ENCODE measurements at places on chromosomes 7 and 10.
A peak's percentile ranks its signal among the peaks of the same experiment; 100 is the strongest.

- peak; percentile 45 for DNase-seq
These were observed 18.8 kb downstream of the CDC123 start for GRCh38 chr10:12214763-12215218.

- DNase-seq: no peak
These were observed 73.4 kb upstream of the SEPHS1 start for GRCh38 chr10:13421382-13421917.

DNA sequence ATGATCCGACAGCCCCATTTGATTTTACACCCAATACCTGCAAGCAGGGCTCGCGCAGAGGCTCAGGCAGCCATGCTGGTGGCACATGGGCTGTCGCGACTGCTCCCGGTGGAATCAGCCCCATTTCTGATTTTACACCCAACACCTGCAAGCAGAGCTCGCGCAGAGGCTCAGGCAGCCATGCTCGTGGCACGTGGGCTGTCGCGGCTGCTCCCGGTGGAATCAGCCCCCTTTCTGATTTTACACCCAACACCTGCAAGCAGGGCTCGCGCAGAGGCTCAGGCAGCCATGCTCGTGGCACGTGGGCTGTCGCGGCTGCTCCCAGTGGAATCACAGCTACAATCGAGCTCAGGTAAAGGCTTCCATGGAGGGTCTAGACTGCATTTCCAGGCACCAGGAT is 244.1 kb downstream of the PTPRN2 start:
- no peak for DNase-seq

GRCh38 chr10:17474595-17475323 is 20.4 kb upstream of the ST8SIA6 start:
- no peak for DNase-seq

DNA sequence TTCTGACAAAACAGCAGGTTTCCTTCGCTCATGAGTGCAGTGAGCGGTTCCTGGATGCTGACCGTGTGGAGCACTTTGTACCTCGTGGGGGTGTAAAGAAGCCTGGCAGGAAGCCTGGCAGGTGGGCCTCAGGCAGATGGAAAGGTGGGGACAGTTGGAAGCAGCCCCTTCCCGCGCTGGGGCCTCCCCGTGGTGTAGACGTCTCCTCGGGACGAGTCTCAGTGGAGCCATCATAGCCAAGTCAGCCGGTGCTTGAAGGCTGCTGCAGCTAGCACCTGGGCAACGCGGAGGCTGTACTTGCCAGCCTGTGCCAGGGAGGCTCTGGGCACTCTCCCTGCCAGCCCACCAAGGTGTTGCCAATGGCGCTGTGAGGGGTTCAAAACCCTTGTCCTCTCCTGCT is 154.5 kb downstream of the WDR37 start:
- DNase-seq: no peak

DNA sequence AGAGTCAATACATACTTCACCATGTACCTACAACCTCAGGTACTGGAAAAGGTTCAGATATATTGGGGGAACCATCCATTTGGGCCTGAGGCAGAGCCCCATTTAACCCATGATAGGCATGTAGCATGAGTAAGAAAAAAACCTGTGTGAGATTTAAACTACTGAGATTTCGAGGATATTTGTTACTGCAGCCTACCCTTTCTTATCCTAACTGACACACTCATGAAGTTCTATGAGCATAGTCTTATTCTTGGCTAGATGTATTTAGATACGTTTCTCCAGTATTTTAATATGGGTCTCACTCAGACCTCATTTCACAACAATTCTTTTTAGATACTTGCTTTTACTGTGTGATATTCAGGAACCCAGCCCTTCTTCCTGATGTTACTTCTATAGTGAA is 39.3 kb downstream of the GHRHR start:
- DNase-seq: no peak

DNA sequence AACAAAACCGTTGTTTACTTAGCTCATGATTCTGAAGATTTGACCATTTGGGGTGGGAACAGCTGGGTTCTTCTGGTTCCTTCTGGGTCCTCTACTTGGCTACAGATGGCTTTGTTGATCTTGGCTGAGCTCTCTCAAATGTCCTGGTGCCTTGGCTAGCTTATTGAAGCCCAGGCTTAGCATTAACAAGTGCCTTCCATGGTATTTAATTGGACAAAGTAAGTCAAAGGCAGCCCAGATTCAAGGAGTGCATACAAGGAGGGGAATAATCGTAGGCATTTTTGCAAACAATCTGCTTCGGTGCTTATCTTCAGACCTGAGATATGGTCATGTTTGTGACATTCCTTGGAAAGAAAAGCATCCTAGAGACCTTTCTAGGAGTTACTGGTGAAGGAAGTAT is 81.4 kb downstream of the ADCYAP1R1 start:
- DNase-seq: no peak

Measured in prostate gland (tissue), 2 donors.